ENCODE measurements at places on chromosomes 16 and 17. TPM values are rescaled to one million over a fixed set of nuclear protein-coding genes. Genes with fewer than 3 reads are reported as not detected.

Gene C16orf96
- total RNA-seq = 0.03 TPM

Gene GAS2L2
- total RNA-seq = 0.09 TPM

Gene ASB16
- total RNA-seq = not detected

Gene HASPIN
- 15.5 TPM for total RNA-seq

Gene KRT33A
- not detected for total RNA-seq

Gene GCGR
- 0.55 TPM for total RNA-seq

Gene NPB
- 0.84 TPM for total RNA-seq

Gene KRT24
- total RNA-seq = not detected

Gene TNFRSF17
- not detected for total RNA-seq

Gene MEOX1
- total RNA-seq = not detected

Gene EXOC3L1
- 0.23 TPM for total RNA-seq

Gene KRTAP16-1
- total RNA-seq = not detected

Gene PIRT
- not detected for total RNA-seq

Gene PRDM7
- total RNA-seq = not detected

Gene GPS1
- 139 TPM for total RNA-seq

Gene CCDC154
- total RNA-seq = 0.05 TPM

Gene NOTUM
- 0.32 TPM for total RNA-seq

Gene SLC2A4
- 0.40 TPM for total RNA-seq

Gene ST3GAL2
- 20.4 TPM for total RNA-seq

Gene TBC1D3I
- 0.28 TPM for total RNA-seq

Gene STAT5B
- 28.8 TPM for total RNA-seq
